SK-N-DZ (cell line): ENCODE measurements at places on chromosomes 12 and 14.

- no peak for DNase-seq
Observed at GRCh38 chr12:11729008-11729407, 79.5 kb downstream of the ETV6 start.

GRCh38 chr12:16610743-16611142 is 4.8 kb upstream of the LMO3 start:
- DNase-seq = no peak

DNA sequence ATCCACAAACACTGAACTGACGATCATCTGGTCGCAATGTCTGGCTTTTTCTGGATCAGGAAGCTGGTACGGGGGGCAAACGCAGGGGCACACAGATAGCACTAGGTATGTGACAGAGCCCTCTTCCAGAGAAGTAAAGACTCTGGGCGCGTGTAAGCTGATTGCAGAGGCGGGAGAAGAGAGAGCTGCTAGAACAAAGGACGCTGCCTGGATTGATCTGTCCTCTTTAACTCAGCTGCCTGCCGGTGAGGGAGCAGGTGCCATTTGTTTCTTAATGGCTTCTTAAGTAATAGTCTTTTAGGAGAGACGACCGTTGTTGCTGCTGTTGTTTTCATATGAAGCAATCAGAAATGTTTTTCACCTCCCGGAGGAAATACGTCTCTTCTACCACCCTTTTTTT is 77.3 kb downstream of the GLT1D1 start:
- peak; percentile 30 for DNase-seq

DNA sequence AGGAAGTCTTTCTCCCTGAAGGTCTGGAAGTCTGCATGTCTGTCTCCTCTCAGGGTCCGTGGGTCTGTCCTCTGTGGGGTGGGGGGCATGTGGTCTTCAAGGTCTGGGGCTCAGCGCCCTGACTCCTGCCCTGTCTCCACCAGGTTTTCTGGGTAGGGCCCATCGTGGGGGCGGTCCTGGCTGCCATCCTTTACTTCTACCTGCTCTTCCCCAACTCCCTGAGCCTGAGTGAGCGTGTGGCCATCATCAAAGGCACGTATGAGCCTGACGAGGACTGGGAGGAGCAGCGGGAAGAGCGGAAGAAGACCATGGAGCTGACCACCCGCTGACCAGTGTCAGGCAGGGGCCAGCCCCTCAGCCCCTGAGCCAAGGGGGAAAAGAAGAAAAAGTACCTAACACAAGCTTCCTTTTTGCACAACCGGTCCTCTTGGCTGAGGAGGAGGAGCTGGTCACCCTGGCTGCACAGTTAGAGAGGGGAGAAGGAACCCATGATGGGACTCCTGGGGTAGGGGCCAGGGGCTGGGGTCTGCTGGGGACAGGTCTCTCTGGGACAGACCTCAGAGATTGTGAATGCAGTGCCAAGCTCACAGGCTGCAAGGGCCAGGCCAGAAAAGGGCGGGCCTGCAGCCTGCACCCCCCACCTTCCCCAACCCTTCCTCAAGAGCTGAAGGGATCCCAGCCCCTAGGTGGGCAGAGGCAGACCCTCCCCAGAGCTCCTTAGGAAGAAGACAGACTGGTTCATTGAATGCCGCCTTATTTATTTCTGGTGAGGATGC is 3.4 kb downstream of the AQP5 start:
- DNase-seq = no peak
